Stimulated activated CD8-positive, alpha-beta memory T cell treated with anti-CD3 and anti-CD28 coated beads, Interleukin-2, amount 100 ng/mL, for 1 hour (primary cell): ENCODE measurements at places on chromosomes 11 and 22.

- no peak for DNase-seq
Observed at GRCh38 chr22:18031695-18032454, 7.5 kb upstream of the MICAL3 start.

- DNase-seq: no peak
Observed at GRCh38 chr11:40285558-40285957, 1173.9 kb downstream of the LRRC4C start.

DNA sequence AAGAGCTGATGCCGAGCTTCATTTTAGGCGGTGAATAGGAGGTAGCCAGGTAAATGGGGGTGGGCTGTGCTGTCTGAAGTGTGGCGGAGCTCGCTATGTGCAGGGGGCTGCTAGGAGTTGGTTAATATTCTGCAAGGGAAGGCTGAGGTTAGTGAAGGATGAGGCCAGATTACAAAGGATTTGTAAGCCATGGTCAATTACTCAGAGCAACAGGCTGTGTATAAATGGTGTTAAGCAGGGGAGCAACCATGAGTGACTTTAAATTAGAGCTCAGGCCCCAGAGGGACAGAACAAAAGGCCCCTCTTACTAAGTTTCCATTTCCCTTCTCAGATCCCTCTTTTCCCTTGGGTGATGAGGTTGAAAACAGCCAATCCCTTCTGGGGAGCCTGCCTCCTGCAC, 7.3 kb upstream of the MCAM start:
- no peak for DNase-seq

- no peak for DNase-seq
Observed at GRCh38 chr11:118998822-118999221, 884 bp downstream of the CENATAC start.

- DNase-seq: no peak
Observed at GRCh38 chr11:20707876-20708275, 38.5 kb downstream of the NELL1 start.

DNA sequence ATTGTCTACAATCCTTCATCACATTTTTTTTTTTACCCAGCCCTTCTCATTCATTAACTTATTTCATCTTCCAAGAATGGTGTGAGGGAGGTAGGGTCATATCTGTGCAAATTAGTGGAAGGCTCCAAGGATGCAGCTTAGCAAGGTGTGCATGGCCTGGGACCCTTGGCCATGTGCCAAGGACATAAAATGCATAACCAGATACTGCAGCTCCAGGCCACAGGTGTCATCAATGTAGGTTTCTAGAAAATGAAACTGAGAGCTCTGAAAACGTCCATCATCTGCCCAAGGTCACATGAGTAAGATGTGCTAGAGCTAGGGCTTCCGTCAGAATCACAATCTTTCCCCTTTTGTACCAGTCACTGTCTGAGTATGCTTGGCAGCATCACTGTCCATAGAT, 29.8 kb downstream of the ANKK1 start:
- DNase-seq: no peak

DNA sequence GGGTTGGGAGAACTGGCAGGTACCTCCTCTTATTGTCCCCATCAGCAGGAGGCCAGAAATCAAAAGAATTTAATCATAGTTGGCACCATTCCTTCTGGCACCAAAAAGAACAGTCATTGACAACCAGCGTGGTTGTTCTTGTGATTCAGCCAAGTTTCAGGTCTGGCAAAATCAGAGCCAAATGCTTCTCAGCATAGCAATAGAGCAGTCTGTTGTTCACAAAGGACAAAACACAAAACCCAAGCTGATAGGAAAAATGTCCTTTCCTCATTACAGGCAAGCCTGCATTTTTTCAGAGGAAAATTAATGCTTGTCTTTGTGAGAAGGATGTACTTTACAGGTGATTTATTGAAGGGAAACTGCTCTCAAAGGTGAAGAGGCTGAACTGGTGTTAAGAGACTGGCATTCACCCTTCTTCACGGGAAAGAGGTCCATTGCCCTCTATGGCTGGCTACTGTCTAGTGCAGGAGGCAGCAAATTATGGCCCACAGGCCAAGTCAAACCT, 241.8 kb upstream of the ARHGAP42 start:
- no peak for DNase-seq

GRCh38 chr11:65478388-65479183, 20.3 kb upstream of the MALAT1 start:
- no peak for DNase-seq

DNA sequence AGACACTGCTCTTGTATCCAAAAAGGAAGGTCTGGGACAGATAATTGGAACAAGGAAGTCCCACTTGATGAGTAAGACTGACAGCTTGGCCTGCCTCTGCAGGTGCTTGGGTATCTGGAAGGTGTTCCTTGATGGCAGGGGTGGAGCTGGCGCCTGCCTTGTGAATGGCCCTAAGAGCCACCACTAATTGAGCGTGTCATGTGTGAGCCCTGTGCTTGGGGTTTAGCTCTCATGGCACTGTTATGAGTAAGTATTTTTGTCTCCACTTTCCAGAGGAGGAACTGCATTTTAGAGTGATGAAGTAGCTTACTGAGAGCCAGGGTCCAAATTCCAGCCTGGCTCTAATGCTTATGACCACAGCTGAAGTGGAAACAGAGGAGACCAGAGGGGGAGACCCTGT, 71.2 kb upstream of the NECTIN1 start:
- no peak for DNase-seq

- no peak for DNase-seq
Observed at GRCh38 chr11:45803971-45804760, 783 bp upstream of the SLC35C1 start.

GRCh38 chr11:132028380-132029240, 658.2 kb downstream of the NTM start:
- no peak for DNase-seq

DNA sequence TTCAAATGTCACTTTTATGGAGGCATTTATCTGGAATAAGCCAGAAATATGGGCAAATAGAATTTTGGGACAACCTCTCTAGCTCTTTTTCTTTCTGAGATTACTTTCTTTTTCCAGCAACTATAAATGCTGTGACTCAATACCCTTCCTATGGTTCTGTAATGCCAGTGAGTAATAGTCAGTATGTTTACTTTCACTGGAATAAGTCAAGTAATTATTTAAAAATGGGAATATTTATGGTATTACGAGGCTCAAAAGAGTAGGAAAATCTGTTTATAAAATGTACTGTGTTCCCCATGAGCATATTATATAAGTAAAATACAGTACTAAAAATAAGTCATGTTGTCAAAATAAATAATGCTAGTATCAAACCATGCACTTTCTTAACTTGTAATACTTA, 750.5 kb downstream of the LUZP2 start:
- no peak for DNase-seq

DNA sequence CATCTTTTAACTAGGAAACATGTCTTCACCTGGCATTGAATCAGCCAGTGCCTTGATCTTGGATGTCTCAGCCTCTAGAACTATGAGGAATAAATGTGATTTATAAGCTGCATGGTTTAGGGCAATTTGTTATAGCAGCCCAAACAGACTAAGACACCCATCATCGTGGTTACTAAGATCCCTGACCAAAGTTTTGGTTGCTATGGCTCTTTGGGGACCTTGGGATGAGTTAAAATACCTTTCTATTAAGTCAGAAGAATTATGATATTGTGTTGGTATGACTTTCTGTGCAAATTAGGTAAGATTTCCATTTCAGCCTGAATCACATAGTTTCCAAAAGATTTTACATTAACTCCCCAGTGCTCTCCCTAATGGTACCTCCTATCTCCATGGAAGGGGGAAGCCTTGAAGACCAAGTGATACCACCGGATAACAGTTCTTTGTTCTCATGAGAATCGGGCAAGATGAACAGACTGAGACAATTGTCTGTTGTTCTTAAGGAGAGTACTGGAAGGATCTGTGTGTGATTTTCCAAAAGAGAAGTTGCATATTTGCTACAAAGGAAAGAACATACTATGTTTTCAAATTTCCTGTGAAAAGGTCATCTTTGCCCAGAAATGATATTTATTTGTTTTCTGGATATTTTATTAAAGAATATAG, 60.4 kb upstream of the UBASH3B start:
- DNase-seq: no peak
